ENCODE measurements at places on chromosomes 11 and 22. TPM values are rescaled to one million over a fixed set of nuclear protein-coding genes. Genes with fewer than 3 reads are reported as not detected.
A peak's percentile ranks its signal among the peaks of the same experiment; 100 is the strongest.

PLAAT2 gene
- not detected for polyA plus RNA-seq

ZNF214 gene
- not detected for polyA plus RNA-seq

KCNJ4 gene
- polyA plus RNA-seq = not detected

- DNase-seq = peak; percentile 33
These were observed 1.1 kb downstream of the NLRP6 start for GRCh38 chr11:279040-279965.

DEAF1 gene
- 22.2 TPM for polyA plus RNA-seq

DNA sequence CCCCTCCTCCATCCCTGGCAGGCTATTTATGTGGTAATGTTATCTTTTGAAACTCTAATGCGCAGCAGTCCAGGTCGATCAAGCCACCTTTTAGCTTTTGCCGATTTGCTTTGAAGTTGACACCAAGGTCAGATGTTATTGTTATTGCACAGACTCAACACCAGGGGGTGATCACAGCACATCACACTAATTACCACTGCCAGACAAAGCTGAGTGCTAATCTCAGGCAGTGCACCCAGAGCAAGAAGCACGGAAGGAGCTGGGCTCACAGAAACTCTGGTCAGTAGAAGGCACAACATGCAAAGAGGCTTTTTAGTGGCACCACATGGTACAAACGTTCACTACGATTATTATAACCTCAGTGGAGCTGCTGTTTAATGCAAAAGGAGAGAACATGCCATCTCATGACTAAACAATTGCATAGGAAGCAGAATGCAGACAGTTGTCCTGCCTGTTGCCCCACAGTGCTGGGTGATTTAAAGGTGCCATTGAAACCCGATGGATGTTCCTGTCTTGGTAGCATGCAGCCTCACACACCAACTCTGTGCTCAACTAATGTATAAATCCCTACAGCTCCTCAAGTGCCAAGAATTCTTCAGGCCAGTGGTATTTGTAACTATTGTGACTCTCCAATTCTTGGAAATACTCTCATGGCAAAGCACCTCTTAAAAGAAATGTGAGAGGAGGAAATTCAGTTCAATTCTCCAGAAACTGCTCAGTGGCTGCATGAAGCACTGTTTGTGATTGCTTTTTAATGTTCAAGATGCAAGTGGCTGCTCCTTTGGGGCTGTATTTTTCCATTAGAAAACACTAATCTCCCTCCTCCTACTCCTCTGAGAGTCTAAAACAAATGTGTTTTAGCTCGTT lies 353.9 kb upstream of the DDI1 start:
- peak; percentile 9 for DNase-seq

- DNase-seq = no peak
These were observed 12.6 kb downstream of the RRAS2 start for GRCh38 chr11:14346303-14346955.

All from CD14-positive monocyte (primary cell).